NCI-H1417 (cell line): ENCODE measurements at places on chromosomes 7 and 10.
A peak's percentile ranks its signal among the peaks of the same experiment; 100 is the strongest.

DNA sequence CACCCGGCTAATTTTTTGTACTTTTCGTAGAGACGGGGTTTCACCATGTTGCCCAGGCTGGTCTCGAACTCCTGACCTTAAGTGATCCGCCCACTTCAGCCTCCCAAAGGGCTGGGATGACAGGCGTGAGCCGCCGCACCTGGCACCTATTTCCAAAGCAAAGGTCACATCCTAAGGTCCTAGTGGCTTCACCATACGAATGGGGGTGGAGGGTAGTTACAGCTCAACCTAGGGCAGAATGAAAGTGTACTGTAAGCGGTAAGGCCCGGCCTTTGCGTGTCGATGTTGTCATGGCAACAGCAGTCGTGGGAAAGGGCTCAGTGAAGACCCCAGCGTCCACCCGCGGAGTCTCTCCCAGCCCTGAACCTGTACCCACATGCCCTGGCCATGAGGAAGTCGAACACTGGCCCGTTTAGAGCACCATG is 1.6 kb upstream of the COX19 start:
- DNase-seq: no peak

DNA sequence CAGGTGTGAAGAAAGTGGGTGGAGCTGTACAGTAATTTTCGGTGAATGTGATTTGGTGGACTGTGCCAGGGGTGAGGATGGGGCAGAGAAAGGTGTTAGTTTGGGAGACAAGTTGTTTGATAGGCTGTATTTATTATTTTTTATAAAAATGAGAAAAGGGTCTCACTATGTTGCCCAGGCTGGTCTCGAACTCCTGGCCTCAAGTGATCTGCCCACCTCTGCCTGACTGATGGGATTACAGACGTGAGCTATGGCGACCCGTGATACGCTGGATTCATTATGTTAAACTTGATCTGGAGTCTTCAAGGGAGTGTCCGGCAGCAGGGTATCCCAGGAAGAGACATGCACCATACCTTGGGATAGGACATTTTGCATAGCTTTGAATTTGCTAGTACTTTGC is 1.3 kb downstream of the KAT6B start:
- no peak for DNase-seq

DNA sequence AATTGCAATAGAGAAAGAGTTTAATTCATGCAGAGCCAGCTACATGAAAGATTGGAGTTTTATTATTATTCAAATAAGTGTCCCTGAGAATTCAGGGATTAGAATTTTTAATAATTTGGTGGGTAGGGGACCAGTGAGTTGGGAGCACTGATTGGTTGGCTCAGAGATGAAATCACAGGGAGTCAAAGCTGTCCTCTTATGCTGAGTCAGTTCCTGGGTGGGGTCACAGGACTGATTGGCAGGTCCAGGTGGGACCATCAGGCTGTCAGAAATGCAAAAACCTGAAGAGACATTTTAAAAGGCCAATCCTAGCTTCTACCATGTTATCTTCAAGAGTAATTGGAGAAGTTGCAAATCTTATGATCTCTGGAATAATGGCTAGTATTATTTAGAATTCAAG is 56.0 kb upstream of the KAT6B start:
- DNase-seq: no peak

- peak; percentile 3 for DNase-seq
These were observed 2.4 kb upstream of the ZNF33B start for GRCh38 chr10:42640610-42641229.

- no peak for DNase-seq
These were observed 27.9 kb upstream of the HPS1 start for GRCh38 chr10:98474628-98475027.

- peak; percentile 56 for DNase-seq
These were observed 556.4 kb downstream of the AUTS2 start for GRCh38 chr7:70154521-70155180.

- no peak for DNase-seq
These were observed 289.7 kb downstream of the PLXDC2 start for GRCh38 chr10:20105931-20106330.

GRCh38 chr10:110044681-110045080 is 36.9 kb downstream of the ADD3 start:
- no peak for DNase-seq

GRCh38 chr10:133278577-133279265 is 2.1 kb upstream of the ADAM8 start:
- DNase-seq: peak; percentile 4

- DNase-seq: no peak
These were observed 72.3 kb downstream of the AMPH start for GRCh38 chr7:38558761-38559345.

GRCh38 chr10:8835453-8836167 is 781.1 kb downstream of the GATA3 start:
- no peak for DNase-seq
